ENCODE measurements at places on chromosomes 4 and X. TPM values are rescaled to one million over a fixed set of nuclear protein-coding genes. Genes with fewer than 3 reads are reported as not detected.

Gene PRSS12
- 10.8 TPM for total RNA-seq

Gene TDO2
- 2.7 TPM for total RNA-seq

Gene SRP72
- 48.6 TPM for total RNA-seq

Gene KCNE5
- total RNA-seq, result 6.5 TPM

Gene FGF5
- not detected for total RNA-seq

Gene S100P
- 14.2 TPM for total RNA-seq

Gene CCNA2
- 19.9 TPM for total RNA-seq

Gene PDCL2
- not detected for total RNA-seq

Gene PFKFB1
- 0.70 TPM for total RNA-seq

Gene ZDHHC15
- total RNA-seq, result 5.1 TPM

Gene TRPC5OS
- total RNA-seq, result not detected

Gene ARL9
- total RNA-seq, result 0.41 TPM
